Stimulated activated CD8-positive, alpha-beta memory T cell treated with anti-CD3 and anti-CD28 coated beads, Interleukin-7, amount 100 ng/mL, for 1 hour (primary cell): ENCODE measurements at places on chromosomes 16 and 17.

DNA sequence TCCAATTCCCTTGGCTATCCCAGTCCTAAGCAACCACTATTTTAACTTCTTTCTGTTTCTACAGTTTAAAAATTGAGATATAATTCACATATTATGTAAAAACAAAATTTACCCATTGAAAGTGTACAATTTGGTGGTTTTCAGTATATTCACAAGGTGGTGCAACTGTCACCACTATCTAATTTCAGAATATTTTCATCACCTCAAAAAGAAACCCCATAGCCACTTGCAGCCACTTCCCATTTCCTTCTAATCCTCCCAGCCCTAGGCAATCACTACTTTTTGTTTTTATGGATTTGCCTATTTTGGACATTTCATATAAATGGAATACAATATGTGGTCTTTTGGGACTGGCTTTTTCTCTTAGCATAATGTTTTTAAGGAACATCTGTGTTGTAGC lies 36.1 kb upstream of the NACA2 start:
- no peak for DNase-seq

GRCh38 chr17:13030056-13030455 lies 12.2 kb upstream of the ELAC2 start:
- no peak for DNase-seq

GRCh38 chr17:31696703-31697325 lies 162.2 kb downstream of the COPRS start:
- no peak for DNase-seq

GRCh38 chr16:84618581-84619460 lies 943 bp upstream of the COTL1 start:
- DNase-seq = no peak

DNA sequence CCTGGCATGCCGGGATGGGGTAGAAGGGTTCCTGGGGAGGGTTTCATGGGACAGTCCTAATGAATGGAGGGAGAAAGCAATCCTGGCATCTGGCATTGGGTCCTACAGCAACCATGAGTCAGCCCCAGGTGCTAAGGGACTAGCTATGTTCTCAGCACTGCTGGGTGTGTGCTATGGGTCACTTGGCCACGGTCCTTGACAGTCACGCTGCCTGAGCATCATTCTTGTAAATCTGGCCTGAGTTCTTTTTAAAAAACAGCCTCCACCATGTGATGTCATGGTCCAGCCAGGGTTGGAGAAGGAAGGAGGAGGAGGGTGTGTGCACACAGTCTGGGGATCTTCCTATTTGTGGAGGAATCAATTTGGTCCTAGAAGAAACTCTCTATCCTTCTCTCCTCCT lies 6.2 kb upstream of the RAMP2 start:
- DNase-seq = no peak
